D341Med (cell line): ENCODE measurements at places on chromosomes 11 and 22.

DNA sequence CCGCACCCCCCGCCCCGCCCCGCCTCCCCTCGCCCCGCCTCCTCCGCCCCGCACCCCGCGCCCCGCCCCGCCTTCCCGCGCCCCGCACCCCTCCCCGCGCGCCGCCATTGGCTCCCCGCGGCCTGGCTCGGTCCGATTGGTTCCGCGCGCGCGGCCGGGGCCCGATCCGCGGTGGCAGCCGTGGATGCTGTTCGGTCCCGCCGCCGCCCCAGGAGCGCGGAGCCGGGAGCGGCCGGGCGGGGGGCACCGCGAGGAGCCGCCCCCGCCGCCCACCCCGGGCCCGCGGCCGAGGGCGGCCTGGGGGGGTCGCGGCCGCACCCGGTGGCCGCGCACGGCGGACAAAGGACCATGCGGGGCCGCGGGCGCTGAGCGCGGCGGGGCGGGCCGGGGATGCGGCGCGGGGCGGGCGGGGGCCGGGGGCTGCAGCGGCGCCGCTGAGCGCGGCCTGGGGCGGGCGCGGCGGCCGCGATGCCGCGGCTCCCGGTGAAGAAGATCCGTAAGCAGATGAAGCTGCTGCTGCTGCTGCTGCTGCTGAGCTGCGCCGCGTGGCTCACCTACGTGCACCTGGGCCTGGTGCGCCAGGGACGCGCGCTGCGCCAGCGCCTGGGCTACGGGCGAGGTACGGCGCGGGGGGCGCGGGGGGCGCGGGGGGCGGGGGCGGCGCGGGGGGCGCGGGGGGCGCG, at the start of gene B4GALNT4:
Gene B4GALNT4, plus strand, starts transcription at position 164 of the 683 bp plus-strand sequence. Its CDS starts 305 bp downstream, at position 469.
- peak; percentile 96 for DNase-seq

GRCh38 chr11:111426617-111427016, 47.5 kb upstream of the POU2AF1 start:
- no peak for DNase-seq

GRCh38 chr11:14357881-14358728, 878 bp downstream of the RRAS2 start:
- peak; percentile 79 for DNase-seq

DNA sequence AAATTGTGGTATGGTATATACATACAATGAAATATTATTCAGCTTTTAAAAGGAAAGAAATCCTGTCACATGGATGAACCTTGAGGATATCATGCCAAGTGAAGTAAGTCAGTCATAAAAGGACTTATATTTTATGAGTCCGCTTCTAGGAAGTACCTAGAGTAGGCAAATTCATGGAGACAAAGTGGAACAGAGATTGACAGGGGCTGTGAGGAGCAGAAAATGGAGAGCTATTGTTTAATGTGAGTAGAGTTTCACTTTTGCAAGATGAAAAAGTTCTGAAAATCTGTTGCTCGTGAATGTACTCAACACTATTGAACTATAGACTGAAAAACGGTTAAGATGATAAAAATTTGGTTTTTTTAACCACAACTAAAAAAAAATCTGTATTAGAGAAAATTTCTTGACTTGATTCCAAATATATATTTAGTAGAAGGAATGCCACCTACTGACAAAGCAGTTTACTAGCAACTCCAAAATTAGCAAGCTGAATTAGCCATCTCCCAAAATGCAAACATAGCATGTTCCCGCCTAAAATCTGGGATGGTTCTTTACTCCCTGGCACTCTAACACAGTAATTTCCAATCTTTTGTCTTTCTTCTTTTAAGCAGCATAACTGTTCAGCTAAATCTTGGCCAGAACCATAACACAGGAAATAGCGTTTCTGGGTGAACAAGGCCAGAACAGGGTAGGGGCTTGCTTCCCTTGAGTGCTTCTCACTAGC, 1.5 kb downstream of the UFD1 start:
- no peak for DNase-seq

DNA sequence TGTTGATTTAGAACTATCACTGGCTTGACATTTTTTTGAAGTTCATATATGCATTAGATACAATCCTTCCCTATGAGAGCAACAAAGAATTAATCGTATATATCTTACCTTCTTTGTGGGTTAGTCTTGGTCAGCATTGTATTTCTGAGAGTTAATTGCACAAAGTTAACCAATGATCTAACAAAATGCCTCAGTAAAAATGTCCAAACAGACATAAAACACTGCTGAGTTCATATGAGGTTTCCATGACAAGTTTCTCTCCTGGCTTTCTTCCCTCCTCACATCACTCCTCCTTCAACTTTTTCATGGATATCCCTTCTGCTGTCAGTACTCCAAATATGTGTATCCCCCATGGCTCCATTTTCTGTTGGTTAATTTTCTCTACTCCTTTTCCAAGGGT, 9.0 kb downstream of the MAP6 start:
- DNase-seq = no peak

DNA sequence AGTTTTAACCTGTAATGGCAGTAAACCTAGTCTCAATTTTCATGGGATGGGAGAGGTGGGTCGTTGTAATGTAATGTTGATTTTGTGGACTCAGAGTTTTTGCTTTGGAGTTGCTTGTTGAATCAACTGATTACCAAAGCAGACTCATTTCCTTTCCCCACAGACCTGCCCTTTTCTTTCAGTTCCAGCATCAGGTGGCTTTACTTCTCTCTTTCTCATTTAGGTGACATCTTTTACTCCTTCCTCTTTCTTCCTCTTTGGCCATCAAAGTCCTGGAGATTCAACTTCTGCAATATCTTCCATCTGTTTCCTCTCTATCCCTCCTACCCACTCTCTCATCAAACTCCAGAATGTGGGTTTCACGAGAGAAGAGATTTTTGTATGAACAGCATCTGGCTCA, 313.9 kb downstream of the TMEM135 start:
- no peak for DNase-seq

GRCh38 chr22:45692549-45692948, 20.9 kb downstream of the ATXN10 start:
- DNase-seq = no peak

- no peak for DNase-seq
Measured at GRCh38 chr11:88604260-88604659, 266.7 kb upstream of the CTSC start.

DNA sequence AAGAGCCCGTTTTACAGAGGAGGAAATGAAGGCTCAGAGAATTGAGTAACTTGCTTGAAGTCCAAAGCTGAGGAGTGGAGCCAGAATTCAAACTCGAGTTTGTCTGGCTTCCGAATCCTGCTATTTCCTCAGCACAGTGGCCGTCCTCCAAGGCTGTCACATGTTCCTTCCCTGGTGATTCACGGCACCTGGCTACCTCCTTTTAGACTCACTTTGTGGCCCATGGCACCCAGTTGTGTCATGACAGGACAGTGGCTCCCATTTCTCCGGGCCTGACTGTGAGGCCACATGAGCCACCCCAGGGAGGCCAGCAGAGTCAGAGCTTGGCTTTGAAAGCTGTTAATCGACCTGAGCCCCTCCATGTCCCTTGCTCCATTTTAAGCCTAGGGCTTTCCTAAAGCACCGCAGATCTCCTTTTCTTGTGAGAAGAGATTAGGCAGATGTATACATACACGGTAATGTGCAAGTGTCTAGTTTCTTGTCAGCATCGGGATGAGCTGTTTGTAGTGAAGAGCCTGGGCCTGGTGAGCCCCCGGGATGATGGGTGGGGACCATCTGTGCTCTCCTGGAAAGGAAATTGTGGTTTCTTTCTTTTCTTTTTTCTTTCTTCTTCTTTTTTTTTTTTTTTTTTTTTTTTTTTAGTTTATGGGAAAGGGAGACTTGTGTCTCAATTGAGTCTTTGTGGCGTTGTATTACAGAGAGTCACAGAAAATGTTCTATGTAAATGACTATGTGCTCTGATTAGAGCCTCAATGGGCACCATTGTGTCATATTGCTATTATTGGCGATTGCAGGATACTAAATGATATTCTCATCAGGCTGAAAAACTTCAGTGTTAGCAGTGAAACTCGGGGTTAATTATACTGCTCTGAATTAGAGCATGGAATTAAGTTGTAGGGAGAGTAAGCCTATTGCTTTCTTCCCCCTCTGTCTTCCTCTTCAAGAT, 54.8 kb downstream of the PTPRJ start:
- DNase-seq = peak; percentile 47

DNA sequence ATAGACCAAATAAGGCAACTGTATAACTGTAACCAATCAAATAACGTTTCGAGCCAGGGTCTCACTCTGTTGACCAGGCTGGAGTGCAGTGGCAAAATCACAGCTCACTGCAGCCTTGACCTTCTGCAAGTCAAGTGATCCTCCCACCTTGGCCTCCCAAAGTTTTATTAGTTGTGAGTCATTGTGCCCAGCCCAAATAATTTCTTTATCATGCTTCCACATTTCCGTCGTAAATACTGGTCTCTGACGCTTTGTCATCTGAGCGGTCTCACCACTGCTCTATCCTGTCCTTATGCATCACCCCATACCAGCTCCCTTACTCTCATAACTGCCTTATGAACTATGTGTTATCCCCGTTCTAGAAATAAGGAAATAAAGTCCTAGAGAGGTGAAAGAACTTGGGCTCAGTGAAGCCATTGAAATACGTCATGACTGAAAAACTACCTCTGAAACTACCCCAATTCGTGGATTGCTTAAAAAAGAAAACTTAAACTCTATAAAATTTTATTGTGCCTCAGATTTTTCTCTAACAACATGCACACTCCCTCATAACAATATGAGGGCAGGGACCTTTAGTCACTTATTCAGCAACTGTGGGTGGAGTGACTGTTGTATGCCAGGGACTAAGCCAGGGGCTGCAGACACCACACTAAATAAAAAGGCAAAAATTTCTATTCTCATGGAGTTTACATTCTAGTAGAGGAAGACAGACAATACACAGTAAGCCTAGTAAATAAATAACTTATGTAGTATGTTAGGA, 15.8 kb upstream of the RTN4RL2 start:
- DNase-seq = no peak

GRCh38 chr22:48433647-48434046, 1394.0 kb downstream of the BRD1 start:
- DNase-seq = no peak

GRCh38 chr11:62689421-62690183, at the start of gene LRRN4CL:
Gene LRRN4CL, minus strand, starts transcription at chr11:62689530. Its CDS starts 1,022 bp downstream, at chr11:62688508.
- no peak for DNase-seq

DNA sequence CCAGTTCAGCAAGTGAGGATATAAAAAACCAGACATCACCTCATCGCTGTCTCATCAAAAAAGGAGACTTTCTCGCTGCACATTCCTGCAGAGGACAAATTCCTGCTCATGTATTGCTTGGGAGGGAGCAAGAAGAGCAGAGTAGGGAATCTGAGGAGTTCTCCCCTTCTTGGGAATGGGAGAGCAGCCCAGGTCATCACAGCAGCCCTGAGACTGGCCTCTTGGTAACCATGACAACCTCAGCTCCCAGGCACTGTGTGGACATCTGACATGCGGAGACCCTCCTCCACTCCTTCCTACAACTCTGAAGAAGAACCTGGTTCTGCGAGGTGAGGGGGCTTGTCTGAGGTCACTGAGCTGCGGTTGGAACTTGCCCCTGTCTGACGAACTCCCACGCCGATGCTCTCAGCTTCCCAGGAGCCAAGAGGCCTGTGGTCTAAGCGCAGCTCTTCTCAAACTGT, 17.9 kb downstream of the RFPL1 start:
- DNase-seq = no peak

GRCh38 chr22:19705181-19705934, 8.9 kb upstream of the SEPTIN5 start:
- peak; percentile 30 for DNase-seq

DNA sequence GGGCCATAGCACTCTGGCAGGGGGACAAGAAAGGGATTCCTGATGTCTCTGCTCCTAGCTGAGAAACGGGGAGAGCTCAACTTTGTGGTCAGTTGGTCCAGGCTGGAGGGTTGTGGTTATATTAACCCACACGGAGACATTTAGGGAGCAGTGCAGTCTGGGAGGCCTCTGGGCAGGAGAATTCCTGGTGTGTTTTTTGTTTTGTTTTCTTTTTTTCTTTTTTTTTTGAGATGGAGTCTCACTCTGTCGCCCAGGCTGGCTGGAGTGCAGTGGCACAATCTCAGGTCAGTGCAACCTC, 88.0 kb upstream of the SHISAL1 start:
- DNase-seq = no peak

- DNase-seq = no peak
Measured at GRCh38 chr22:48841881-48842582, 985.6 kb downstream of the BRD1 start.

DNA sequence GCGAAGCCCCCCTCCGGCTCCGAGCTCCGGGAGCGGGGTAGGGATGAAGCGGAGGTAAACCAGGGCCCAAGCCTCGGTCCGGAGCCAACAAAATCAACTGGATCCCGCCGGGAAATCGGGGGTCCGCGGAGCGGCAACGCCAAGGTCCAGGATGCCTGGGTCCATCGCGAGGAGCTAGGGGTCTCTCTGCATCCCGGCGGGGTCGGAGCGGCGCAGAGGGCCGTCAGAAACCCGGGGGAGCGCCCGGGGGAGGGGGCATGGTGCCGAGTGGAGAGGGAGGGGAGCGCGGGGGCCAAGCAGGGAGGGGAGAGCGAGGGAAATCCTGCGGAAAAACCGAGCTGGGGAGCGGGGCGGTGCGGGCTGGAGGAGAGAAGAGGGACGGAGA, 51.8 kb downstream of the SLC22A12 start:
- no peak for DNase-seq

DNA sequence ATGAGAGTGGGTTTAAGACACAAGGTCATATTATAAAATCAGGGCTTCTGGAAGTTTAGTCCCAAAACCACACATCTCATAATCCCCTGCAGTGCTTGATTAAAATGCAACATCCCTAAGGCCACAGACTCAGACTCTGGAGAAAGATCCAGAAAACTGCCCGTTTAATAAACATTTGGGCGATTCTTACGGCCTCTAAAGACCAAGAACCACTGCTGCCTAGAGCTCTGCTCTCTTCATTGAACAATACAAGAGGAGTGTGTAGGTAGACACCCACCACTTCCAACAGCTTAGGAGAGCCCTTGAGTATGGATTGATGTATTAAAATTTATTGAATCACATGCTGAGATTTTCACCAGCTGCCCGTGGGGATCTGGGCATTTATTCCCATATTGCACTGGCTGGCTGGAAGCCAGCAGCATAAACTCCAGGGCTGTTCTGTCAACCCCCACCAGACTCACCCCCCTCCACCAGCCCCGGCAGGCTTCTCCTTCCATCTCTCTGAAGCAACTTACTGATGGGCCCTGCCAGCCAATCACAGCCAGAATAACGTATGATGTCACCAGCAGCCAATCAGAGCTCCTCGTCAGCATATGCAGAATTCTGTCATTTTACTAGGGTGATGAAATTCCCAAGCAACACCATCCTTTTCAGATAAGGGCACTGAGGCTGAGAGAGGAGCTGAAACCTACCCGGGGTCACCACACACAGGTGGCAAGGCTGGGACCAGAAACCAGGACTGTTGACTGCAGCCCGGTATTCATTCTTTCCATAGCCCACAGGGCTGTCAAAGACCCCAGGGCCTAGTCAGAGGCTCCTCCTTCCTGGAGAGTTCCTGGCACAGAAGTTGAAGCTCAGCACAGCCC, 749 bp upstream of the BEST1 start:
- peak; percentile 81 for DNase-seq

- DNase-seq = no peak
Measured at GRCh38 chr11:107180236-107180635, 162.0 kb upstream of the GUCY1A2 start.

- no peak for DNase-seq
Measured at GRCh38 chr22:39974065-39974464, 13.9 kb downstream of the TMA7B start.

- no peak for DNase-seq
Measured at GRCh38 chr11:9752091-9752490, 88.2 kb downstream of the SWAP70 start.
